NCI-H1092 (cell line): ENCODE measurements at places on chromosomes 12 and 14.

- no peak for DNase-seq
Observed at GRCh38 chr14:104973135-104973384, 5.1 kb downstream of the AHNAK2 start.

DNA sequence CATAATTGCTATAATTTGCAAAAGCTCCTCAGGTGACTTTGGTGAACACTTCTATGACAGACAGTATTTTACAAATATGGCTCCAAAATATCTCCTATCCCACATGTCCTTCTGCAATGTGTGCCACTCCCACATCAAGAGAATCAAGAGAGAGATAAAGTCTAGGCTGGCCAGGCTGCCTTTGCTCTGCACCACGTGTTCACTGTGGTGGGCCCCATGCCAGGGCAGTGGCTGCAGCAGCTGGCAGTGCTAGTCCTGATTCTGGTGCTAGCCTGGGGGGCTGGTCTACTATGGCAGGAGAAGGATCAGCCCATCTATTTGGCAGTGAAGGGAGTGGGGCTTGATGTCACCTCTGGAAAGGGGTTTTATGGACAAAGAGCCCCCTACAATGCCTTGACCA is 86.3 kb downstream of the DRAM1 start:
- DNase-seq: no peak

DNA sequence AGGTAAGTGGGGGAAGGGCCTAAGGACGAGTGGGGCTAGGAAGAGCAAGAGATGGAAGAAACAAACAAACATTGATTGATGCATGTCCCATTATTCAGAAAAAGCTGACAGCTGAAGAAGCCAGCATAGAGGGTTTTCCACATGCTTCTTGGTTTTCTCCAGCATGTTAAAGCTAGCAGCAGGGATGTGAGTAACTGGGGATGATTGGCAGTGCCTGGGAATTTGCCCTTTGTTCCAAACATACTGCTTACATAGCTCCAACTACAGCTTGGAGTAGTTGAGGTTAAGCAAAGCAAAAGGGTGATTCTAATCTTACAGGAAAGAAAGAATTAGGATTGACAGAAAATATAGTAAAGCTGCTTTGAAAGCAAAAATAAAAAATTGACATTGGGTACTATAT is 68.0 kb upstream of the IFNG-AS1 start:
- no peak for DNase-seq

DNA sequence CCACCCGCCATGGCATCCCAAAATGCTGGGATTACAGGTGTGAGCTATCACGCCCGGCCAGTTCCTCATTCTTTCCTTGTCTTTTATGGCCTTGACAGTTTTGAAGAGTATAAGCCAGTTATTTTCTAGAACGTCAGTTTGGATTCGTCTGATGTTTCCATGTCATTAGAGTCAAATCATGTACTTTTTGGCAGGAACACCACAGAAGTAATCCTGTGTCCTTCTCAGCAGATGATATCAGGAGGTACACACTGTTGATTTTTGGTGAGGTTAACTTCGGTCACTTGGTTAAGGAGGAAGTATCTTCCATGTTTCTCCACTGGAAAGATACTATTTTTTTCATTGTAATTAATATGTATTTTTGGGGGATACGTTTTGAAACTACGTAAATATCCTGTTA is 25.1 kb upstream of the VPS33A start:
- DNase-seq: no peak

- DNase-seq: peak; percentile 87
Observed at GRCh38 chr14:20455355-20456300, 602 bp downstream of the APEX1 start.
